ENCODE measurements at places on chromosomes 3 and 15.

GRCh38 chr3:132421832-132422231, 4.5 kb downstream of the DNAJC13 start:
- no peak for DNase-seq

DNA sequence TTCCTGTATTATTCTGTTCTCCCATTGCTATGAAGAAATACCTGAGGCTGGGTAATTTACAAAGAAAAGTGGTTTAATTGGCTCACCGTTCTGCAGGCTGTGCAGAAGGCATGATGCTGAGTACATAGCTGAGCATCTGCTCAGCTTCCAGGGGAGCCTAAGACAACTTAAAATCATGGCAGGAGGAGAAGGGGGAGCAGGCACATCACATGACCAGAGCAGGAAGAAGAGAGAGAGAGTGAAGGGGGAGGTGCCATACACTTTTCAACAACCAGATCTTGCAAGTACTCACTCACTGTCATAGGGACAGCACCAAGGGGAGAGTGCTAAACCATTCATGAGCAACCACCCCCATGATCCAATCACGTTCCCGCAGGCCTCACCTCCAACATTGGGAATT, 184.4 kb downstream of the GOLGA8K start:
- DNase-seq: no peak

- DNase-seq: no peak
Measured at GRCh38 chr3:109532257-109533216, 195.2 kb upstream of the DPPA4 start.

DNA sequence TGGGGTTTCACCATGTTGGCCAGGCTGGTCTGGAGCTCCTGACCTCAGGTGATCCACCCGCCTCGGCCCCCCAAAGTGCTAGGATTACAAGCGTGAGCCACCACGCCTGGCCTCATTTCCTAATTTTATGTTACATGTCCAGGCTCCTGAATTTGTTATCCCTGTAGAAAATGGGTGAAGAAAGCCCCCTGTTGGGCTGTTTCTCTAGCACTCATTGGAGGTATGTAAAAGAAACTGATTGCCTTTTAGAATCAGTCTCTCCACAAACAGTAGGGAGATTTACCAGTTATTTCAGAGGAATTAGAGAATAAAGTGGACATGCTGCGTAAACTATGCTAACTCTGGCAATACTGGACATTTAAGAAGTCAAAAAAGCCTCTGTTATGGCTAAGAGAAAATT, 364.1 kb upstream of the TBL1XR1 start:
- DNase-seq: no peak

GRCh38 chr3:43081796-43082195, 24.1 kb downstream of the POMGNT2 start:
- no peak for DNase-seq

DNA sequence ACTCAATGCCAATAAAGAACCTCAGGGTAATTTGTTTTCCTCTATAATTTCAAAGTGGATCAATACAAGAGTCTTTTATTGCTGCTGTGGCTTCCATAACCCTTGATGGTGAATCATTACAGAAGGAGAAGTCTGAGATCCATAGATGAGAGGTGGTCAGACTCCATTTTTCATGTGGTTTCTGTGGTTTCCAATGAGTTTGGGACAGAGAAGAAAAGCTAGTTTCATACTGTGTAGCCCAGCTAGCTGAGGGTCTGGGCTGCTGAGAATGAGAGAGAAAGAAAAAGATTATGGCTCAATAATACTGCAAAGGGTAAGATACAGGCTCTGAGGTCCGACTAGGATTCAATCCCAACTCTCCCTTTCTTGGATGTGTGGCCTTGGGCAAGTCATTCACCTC, 180.6 kb upstream of the LRRN1 start:
- DNase-seq: no peak

- no peak for DNase-seq
Measured at GRCh38 chr3:120791913-120792312, 49.4 kb downstream of the GTF2E1 start.

DNA sequence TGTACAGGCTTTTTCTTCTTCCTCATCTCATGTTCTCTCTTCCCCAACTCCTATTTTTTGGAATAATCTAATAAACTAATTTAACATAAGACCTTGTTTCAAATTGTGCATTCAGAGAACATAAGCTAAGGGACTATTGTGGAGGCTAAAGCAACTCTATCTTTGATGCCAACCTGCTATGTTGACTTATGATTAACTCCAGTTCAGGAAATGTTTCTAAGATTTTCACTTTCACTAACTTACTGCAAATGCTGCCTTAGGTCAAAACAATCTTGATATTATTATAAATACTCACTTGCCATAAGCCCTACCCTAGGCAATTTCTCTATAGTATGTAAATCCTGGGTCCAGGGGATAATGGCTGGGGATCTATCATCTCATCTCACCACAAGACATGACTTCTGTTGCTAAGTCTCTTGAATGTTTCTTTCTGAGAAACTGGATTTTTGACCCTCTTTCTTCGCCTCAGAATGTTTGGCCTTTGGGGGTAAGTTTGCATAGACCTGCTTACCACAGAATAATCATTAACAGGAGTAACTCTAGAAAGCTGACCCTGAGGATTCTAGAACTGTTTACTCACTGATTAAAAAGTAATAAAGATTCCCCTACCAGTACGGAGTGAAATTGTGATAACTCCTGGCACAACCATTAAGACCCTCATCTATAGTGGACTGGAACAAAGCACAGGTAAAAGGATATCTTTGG, 768.1 kb downstream of the GBE1 start:
- no peak for DNase-seq

DNA sequence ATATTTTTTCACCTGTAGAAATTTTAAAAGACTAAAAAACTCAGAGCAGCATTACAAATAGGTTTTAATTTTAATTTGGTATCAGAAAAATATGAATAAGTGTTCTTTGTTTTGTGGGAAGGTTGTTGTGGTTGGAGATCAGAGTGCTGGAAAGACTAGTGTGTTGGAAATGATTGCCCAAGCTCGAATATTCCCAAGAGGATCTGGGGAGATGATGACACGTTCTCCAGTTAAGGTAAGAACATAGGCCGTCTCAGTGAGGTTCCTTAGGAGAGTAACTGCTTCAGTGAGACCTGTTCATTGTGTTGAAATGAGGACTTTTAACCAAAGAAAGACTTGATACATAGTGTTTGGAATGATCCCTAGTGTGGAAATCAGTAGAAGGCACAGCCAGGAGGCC, 44.8 kb downstream of the OPA1 start:
- DNase-seq: no peak

DNA sequence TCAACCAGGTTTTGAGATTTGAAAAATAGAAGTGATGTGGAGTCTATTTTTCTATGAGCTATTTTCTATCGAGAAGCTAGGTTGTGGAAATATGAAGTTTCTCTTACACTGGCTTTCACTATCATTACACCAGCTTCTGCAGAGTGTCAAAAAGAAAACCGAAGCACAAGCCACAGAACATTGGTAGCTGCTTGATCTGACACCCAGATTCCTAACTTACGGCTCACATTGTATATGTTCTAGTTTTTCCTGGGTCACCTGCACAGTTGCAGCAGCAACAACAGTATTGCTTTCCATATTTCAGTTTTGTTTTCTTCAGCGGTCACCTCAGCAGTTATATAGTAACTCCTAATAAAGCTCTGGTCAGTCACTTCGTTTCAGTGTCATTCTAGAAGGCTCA, 790.1 kb downstream of the PLOD2 start:
- DNase-seq: no peak

DNA sequence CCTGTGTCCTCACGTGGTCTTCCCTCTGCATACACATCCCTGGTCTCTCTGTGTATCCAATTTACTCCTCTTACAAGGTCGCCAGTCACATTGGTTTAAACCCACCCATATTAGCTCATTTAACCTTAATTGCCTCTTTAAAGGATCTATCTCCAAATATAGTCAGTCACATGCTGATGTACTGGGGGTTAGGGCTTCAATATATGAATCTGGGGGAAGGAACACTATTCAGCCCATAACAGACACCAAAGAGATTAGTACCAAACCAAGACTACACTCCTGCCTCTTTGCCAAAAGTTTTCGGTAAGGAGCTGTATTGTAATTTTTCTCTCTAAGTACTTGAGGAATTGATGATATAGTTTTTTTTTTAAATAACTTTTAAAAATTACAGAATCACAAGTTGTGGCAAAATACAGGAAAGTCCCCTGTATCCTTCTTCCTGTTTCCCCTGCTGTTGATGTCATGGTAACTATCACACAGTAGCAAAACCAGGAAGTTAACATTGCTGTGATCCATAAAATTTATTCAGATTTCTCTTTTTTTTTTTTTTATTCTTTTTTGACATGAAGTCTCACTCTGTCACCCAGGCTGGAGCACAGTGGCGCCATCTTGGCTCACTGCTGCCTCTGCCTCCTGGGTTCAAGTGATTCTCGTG, 67.8 kb downstream of the SLCO3A1 start:
- no peak for DNase-seq

GRCh38 chr3:24972491-24972890, 455.6 kb upstream of the RARB start:
- DNase-seq: no peak

DNA sequence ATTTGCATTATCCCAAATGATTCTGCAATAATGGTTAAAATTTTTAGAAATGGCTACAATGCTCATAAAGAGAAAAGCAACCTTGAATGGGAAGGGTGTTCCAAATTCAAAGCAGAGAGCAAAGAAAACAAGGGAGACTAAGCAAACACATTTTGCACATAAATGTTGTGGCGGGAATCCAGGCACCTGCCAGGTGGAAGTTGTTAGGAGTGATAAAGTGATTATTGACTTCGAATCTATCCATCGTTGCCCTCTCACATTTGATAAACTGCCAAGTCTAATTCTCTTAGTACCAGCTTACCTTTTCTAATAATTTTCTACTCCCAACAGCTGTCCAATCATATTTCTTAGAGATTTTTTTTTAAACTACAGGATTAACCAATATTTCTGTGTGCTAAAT, 244.5 kb downstream of the CACNA2D3 start:
- no peak for DNase-seq

DNA sequence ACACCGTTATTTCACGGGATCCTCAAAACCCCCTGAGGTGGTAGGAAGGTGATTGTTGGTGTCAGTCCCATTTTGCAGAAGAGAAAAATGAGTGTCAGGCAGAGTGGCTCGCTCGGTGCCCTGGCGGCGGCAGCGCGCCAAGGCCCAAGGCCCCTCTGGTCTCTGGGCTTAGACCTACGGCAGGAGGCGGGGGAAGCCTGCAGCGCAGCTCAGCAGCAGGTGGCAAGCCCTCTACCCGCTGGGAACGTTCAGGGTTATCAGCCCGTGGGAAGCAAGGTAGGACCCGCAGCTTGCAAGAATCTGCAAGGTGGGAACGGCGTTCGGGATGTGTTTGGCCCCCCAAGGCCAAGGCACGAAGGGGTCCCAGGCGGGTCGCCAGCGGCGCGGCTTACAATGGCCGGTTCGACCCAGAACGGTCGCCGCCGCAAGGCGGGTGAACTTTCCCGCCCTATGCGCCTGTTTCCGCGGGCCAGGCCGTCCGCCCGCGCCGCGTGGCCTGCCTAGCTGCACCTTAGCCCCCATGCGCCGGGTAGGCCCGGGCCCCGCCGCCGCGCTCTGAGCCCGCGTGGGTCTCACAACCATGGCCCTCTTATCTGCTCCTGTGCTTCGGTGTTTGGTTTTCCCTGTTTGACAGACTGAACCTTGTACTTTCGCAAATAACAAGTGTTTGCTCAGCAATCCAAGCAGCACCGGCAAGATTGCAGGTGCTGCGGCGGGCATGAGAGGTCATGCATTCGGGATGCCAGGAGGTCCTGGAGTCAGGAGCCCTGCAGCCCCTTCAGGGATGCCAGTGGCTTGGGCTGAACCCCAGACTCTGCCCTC, 39.7 kb downstream of the CCNL1 start:
- DNase-seq: peak; percentile 53

GRCh38 chr15:78663703-78664102, 22.7 kb upstream of the CHRNB4 start:
- no peak for DNase-seq

GRCh38 chr3:188338086-188338485, 184.1 kb downstream of the LPP start:
- no peak for DNase-seq

- DNase-seq: no peak
Measured at GRCh38 chr15:61151791-61152190, 77.3 kb downstream of the RORA start.

DNA sequence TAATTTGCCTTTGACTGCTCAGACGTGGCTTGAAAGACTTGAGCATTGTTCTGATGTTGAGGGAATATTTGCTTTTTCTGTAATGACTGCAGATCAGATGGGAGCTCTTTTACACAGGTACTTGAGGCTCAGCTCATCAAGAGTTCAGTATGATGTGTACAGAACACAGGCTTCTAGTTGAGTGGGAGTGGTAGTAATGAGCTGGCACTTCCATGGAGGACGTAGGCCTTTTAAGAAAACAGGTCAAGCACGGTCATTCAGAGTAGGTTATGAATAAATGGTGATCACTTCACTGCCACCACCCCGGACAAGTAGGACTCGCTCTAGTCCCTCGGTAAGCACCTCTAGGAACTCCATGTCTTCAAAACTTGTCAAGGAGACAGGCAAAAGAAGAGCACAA, 8.8 kb downstream of the EMC4 start:
- DNase-seq: no peak

DNA sequence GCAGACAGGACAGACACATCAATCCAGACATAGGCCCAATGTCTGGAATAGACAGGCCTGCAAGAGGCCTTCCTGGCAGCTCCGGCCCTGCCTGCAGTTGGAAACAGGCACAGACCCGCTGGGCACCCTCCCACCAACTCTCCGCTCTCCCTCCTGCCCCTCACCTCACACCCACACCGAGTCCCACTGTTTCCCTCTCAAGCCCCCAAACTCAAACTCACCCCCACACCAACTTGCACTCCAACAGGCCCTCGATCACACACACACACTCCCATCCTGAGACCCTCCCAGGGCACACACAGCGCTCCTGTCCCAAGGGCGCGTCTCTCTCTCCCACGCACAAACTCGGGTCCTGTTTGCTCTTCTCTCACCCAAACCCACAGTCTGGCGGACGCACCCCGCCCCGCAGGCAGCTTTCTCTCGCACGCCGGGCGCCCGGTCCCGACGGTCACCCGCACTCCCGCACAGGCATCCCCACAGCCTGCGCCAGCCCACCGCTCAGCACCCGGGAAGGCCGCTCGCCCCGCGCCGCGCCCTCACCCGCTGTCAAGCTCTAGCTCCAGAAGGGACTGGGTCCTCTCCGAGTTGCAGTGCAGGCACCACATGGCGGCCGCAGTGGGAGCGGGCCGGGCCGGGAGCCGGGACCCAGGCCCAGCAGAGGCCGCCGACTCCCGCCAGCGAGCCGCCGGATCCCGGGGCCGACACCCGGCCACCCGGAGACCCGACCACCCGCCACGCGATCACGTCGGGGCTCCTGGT, 106.2 kb downstream of the IQSEC1 start:
- no peak for DNase-seq

DNA sequence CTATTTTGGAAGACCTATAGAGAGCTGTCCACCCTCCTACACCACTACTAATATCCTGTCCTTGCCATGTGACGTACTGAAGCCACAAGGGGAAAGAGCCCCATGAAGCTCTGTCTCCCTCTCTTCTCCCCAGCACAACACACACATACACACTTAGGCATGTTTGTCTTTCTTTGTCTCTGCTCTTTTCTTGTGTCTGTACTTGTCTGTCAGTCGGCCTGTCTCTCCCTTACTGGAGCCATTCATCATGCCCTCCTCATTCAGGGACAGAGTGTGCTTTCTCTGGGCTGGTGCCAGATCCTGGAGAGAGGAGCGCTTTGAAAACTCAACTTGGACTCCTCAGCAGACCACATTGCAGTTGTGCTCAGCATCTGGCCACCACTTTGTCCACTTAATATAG, 47.6 kb downstream of the PSMD6 start:
- DNase-seq: no peak

GRCh38 chr15:64851503-64851840, 9.8 kb downstream of the PLEKHO2 start:
- DNase-seq: no peak
